A549 treated with AZD2906 at 1 μM for 4 hours (cell line): ENCODE measurements at places on chromosomes 12 and 14. TPM values are rescaled to one million over a fixed set of nuclear protein-coding genes. Genes with fewer than 3 reads are reported as not detected.

Gene HNF1A
- total RNA-seq = 3.6 to 4.9 TPM (median 4.6 TPM) in 5 replicates

Gene C12orf42
- 0.24 TPM in 1 of 5 replicates, not detected in the others for total RNA-seq

Gene IL22
- not detected in 5 replicates for total RNA-seq

Gene OASL
- 1.8 to 3.6 TPM (median 2.5 TPM) in 5 replicates for total RNA-seq

Gene KLRG1
- total RNA-seq = 1.1 to 1.8 TPM (median 1.6 TPM) in 5 replicates

Gene TSPAN19
- total RNA-seq = 0.02 to 0.06 TPM in 2 of 5 replicates, not detected in the others

Gene PTCSC3
- total RNA-seq = not detected in 5 replicates

Gene DDN
- 0.50 to 0.82 TPM (median 0.66 TPM) in 5 replicates for total RNA-seq

Gene SLC4A8
- 0.91 to 1.5 TPM (median 1.3 TPM) in 5 replicates for total RNA-seq

Gene BATF
- total RNA-seq = 0.11 TPM in 1 of 5 replicates, not detected in the others

Gene SLC25A21
- 0.68 to 1.2 TPM (median 0.87 TPM) in 5 replicates for total RNA-seq

Gene CIROP
- not detected in 5 replicates for total RNA-seq

Gene KRT5
- total RNA-seq = 0.52 to 0.72 TPM (median 0.62 TPM) in 5 replicates

Gene PGAM5
- 43.5 to 55.2 TPM (median 51.9 TPM) in 5 replicates for total RNA-seq
